ENCODE measurements at places on chromosomes 2 and 18.

- no peak for DNase-seq
These were observed 129.2 kb downstream of the PLA2R1 start for GRCh38 chr2:159933040-159933726.

DNA sequence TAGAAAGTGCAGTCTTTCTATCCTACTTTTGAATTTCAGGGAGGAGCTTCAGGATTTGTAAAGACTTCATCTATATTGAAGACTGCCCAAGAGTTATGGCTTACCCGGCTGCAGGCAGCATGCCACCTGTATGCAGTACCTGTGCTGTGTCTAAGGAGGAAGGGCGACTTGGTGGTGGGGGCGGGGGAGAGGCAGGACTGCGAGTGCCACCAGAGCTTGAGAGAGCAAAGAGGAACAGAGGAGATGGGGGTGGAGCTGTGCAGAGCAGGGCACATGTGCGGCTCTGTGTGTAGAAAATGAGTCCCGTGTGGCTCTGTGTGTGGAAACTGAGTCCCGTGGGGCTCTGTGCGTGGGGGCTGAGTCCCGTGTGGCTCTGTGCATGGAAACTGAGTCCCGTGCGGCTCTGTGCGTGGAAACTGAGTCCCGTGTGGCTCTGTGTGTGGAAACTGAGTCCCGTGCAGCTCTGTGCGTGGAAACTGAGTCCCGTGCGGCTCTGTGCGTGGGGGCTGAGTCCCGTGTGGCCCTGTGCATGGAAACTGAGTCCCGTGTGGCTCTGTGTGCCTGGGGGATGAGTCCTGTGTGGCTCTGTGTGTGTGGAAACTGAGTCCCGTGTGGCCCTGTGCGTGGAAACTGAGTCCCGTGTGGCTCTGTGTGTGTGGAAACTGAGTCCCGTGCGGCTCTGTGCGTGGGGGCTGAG, 43.2 kb downstream of the LDLRAD4 start:
- DNase-seq: no peak

GRCh38 chr2:182291296-182291695, 135.5 kb downstream of the PDE1A start:
- DNase-seq: no peak

- DNase-seq: peak; percentile 62
These were observed 89.2 kb downstream of the SH3RF3 start for GRCh38 chr2:109218087-109218791.

GRCh38 chr18:39345321-39345720, 1779.7 kb upstream of the CELF4 start:
- DNase-seq: no peak

DNA sequence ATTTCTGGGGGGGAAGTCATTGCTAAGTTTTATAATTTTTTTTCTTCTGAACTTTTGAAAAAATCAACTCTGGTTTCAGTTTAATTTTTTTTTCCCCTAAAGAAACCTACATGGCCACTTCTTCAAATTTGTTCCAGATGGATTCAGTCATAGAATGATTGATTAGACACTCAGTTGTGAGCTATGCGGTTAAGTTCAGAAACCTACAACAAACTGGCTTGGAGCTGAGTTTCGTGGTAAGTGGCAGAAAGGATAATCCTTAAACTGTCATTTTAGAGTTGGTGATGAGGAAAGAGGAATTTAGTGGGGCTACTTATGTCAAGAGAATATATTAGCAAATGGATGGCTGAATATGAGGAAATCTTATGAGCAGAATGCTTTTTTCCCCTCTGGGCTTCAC, 23.7 kb downstream of the EFEMP1 start:
- no peak for DNase-seq

- no peak for DNase-seq
These were observed 55.9 kb downstream of the GTF2A1L start for GRCh38 chr2:48673581-48673980.

- no peak for DNase-seq
These were observed 241.4 kb downstream of the KCNS3 start for GRCh38 chr2:18119883-18120282.

DNA sequence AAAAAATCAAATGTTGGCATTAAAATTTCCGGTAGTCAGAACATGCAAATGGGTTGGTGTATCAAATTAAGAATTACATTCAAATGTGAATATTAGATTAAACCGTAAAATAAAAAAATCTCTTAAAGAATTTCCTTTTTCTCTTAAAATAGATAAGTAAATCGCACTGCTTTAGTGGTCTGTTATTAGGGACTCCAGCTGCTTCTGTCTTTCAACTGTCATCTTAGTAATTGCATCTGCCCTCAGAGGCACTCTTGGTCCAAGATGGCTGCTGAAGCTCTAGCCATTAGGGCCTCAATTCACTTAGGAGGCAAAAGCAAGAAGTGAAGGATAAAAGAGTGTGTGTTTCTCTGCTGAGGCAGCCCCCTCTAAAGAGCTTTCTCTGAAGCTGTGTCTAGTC, 132.4 kb downstream of the MGAT5 start:
- DNase-seq: no peak

GRCh38 chr2:206627632-206628031, 14.7 kb upstream of the FAM237A start:
- peak; percentile 19 for DNase-seq

DNA sequence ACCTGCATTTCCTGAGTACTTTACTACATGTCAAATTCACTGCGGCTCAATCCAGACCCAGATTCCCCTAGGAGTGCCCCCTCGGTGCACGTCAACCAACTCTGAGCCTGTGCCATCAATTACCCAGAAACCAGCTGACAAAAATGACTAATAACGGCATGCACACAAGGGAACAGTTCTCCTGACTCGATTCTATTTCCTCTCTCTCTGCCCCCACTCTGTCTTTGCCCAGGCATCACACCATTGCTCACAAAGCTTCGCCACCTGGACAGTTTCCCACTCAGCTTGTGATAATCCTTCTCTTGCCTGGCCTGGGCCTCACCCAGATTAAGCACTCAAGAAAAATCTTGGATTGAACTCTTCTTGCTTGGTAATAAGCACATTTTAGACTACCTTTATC, 115.3 kb upstream of the NDUFV2 start:
- no peak for DNase-seq

DNA sequence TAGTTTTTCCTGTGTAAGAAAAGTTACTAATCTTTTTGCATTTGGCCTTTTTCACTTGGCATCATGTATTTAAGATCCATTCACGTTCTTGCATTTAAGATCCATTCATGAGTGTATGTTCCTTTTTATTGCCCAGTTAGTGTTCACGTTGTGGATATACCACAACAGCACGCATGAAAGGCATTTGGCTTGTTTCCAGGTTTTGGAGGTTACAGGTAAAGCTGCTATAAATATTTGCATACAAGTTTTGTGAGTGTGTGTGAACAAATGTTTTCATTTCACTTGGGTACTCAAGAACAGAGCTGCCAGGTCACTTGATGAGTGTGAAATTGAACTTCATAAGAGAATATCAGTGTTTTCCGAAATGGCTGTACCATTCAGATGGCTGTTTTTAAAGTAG, 121.2 kb downstream of the CCBE1 start:
- peak; percentile 58 for DNase-seq

DNA sequence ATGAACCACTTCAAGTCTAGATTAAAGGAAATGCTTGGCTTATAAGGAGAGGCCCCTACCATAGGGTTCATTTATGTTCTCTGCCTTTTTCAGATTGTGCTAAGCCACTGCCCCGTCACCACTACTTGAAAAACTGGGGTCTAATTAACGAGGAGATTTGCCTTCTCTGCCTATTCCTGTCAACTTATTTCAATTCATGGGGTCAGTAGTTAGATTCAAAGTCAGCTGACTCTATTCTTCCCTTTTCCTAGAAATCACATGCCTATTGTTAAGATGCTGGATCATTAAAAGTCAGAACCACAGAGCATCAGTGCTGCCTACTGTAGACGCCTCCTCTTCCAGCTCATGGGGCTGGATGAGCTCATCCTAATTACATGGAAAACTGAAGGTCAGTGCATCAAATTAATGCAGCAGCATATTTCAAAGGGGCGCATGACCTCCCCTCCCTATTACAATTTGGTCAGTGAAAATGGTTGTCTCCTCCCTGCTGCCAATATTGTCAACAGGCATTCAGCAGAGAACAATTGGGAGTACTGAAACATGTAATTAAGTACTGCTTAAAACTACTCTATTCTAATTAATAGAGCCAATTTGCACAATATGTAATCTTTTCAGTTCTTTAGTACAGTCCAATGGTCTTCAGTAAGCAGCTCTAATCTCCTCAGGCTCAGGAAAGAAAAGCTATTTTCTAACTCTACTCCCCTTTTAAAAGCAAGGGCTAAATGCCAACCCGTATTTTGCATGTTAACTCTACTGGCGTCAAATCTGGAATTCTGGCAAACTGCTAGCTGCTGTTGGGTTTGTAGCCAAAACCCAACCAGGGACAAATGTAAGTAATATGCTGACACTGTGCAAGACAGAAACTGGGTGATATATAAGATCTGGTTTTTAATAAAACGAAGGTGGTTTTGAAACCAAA, 117.4 kb upstream of the ITGB6 start:
- no peak for DNase-seq

GRCh38 chr18:23701017-23701416, 11.8 kb downstream of the LAMA3 start:
- DNase-seq: no peak

DNA sequence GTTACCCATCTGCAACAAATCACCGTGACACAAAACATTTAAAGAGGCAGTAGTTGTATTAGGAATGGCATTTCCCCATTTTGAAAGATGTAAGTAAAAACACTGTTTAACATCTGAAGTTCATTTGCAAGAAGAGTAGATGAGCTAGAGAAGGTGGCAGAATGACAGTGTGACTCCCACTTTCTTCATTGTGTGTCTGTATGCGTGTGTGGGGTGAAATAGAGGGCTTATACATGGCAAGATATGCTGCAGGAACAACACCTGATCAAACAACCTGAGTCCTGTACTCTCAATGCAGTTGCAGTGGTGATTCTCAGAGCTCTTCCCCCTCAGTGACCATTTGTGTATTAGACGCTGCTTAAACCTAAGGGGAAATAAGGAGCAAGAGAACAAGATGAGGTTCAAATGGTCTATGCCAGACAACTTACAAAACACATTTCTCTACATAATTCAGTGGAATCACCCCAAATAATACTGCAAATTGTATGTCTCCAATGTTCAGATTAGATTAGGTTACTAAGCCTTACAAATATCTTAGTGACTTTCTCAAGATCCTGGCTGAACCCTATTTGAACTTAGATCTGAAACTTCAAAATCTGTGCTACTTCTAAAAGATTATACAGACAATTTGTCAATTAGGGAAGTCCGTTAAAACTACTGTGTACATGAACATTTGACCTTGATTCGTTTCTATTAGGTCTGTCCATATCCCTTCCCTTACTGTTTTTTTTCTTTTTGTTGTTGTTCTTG, 230.1 kb downstream of the LRRTM1 start:
- no peak for DNase-seq

DNA sequence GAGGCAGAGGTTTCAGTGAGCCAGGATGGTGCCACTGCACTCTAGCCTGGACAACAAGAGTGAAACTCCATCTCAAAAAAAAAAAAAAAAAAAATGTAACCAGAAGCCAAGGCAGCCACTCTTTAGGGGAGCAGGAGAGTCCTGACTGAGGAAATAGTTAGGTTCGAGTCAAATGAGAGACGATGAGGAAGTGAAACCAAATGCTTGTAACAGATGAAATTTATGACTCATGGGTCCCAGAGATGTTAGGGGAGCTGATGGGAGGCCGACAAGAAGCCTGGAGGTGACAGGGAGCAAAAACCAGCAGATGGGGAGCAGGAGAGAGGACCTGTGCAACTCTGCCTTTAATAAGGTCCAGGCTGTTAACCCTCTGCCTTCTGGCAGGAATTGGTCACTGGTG, 756.1 kb upstream of the DDX18 start:
- no peak for DNase-seq

DNA sequence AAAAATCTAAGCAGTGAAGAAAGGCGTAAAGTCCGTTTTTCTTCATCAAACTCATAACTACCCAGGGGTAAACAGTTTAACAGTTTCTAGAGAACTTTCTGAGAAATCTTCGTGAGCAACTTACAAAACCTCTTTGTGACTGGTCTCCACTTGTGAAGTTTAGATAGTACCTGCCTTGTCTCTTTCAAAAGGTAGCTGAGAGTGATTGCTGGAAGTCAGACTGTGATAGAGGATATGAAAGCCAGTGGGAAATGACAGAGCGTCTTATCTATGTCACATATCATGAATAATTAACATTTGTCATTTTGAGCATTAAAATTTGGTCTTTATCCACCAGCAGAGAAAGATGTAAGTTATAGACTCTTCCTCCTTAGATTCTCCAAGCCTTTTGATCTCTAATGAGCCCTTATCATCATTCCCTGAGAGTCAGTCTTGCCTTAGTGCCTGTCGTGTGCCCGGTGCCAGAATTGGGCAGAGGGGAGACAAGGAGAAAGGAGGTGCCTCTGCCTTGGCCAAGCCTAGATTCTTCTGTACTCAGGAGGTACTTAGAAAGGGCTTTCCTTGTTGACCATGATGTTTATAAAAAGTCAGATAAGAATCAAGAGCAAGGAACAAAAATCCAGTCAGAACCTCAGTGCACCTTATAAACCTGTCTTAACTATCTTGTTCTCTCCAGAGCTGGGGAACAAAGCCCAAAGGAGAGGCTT, 205.1 kb upstream of the EPAS1 start:
- no peak for DNase-seq

GRCh38 chr2:27727257-27727656, 44.3 kb upstream of the MRPL33 start:
- no peak for DNase-seq

DNA sequence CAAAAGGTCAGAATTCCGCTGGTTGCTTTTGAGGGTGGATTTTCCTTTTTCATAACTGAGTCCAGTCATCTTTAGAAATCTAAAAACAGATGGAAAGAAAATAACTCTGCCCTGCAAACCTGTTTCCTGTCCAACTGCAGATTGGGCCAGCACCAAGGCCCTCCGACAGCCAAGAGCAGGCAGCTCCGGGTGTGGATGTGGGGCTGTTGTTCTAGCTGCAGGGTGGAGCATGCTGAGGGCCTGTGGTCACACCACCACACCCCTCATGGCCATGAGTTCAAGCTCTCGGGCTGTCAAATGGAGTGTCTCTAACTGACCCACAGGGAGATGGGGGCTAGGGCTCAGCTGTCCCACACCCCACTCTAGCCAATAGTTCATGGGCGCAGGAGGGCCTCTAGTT, 69.3 kb upstream of the BZW1 start:
- DNase-seq: no peak

GRCh38 chr2:126942427-126943203, 43.9 kb downstream of the TEX51 start:
- DNase-seq: no peak

GRCh38 chr2:150809103-150809502, 321.6 kb upstream of the RND3 start:
- DNase-seq: no peak

- DNase-seq: no peak
These were observed 51.0 kb downstream of the NBAS start for GRCh38 chr2:15510131-15510530.

- no peak for DNase-seq
These were observed 434.8 kb upstream of the SLC8A1 start for GRCh38 chr2:40886655-40887054.
